ENCODE measurements at places on chromosomes 7 and 10.

- no peak for DNase-seq
These were observed 729.9 kb downstream of the ZWINT start for GRCh38 chr10:55631071-55631654.

DNA sequence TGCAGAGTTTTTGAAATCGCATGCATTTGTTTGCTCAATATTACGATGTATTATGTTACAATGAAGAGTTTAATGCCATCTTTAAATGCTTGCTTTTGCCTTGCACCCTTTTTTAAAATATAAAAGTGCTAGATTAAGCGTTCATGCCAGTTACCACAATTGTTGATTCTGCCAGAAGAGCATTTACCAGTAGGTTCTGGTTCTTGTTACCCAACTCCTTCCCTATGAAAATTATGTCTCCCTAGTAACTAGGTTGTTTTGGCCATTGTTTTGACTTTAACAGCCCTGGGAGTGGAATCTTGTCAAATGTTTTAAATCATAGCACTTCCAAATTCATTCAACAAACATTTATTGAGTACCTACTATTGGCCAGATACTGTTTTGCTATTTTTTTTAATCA lies 32.8 kb upstream of the CDK14 start:
- DNase-seq: no peak

GRCh38 chr10:103592186-103593021 lies 98.9 kb downstream of the NEURL1 start:
- DNase-seq: no peak

- no peak for DNase-seq
These were observed 9.0 kb downstream of the LFNG start for GRCh38 chr7:2528481-2529095.

DNA sequence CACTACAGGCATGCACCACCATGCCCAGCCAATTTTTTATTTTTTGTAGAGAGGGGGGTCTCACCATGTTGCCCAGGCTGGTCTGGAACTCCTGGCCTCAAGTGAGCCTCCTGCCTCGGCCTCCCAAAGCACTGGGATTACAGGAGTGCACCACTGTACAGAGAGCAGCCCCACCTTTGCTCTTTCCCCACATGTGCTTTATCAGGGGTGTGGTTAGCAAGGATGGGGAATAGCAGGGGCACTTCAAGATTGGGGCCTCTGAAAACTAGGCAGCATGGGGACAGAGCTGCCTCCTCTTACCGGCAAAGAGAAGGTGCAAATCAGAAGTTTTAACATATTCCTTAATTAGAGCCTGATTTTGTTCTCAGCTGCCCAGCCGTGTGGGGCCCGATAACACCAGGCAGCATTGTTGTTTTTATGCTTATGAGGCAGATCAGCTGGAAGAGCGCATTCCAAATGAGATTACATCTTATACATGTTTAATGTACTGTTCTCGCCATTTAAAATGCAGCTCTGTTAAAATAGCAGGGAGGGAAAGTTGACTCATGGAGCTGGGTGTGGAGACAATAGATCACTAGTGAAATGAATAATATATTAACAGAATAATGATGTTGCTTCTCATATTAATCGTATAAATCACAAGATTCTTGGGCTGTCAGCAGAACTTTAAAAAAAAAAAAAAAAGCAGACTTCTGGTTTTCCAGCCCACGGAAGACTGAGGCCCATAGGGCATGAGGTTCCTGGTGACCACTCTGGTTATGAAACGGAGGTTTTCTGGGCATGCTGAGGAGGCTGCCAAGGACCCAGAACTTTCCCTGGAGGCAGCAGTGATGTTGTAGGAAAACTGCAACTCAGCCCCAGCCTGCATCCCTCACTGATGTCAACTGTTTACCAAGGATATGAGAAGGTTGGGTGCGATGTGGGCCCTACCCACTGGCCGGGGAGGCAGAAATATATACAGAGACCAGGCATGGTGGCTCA lies 62.5 kb downstream of the TMEM130 start:
- no peak for DNase-seq

GRCh38 chr10:124686707-124687376 lies 57.3 kb downstream of the FAM53B start:
- DNase-seq: no peak

GRCh38 chr10:16843252-16843870 lies 26.1 kb upstream of the RSU1 start:
- no peak for DNase-seq

GRCh38 chr7:74379938-74380337 lies 73.8 kb upstream of the GTF2IRD1 start:
- DNase-seq: no peak

All from activated gamma-delta T cell (primary cell).